Eye (tissue), 1 donor: ENCODE measurements at places on chromosomes 1 and 21.
A peak's percentile ranks its signal among the peaks of the same experiment; 100 is the strongest.

DNA sequence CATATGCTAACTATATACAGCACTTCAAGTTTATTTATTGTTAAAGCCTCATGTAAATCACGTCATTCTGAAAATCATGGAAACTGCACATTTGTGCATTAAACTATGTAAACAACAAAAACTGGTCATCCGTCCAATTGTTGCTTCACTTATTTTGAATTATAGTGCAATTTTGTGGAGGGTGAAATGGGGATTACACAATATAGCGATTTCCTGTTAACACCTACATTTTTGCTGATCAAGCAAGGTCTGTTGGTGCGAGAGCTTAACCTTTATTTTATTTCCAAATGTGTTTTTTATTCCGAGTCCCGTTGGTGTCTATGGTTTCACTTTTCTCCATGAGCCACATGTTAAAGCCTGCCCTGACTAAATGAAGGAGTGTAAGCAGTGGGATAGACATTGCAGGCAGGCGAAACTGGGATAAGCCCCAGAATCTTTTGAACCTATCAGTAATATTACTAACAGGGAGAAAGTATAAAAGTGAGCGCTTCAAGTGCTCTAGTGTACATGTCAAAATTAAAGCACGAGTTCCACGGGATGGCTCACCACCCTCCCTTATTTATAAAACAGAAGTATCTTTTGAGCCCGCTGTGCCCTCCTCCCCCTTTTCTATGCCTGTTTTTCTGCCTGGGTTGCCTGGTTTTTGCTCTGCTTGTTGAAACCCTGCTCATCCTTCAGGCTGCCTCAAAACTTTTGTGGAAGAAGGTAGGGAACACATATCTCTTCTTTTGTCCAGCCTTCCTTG lies 120.7 kb downstream of the NFIA start:
- DNase-seq: peak; percentile 51

GRCh38 chr21:39022035-39022434 lies 161.2 kb downstream of the PSMG1 start:
- DNase-seq: no peak

- DNase-seq: no peak
Measured at GRCh38 chr1:8293118-8293517, 24.8 kb upstream of the SLC45A1 start.

DNA sequence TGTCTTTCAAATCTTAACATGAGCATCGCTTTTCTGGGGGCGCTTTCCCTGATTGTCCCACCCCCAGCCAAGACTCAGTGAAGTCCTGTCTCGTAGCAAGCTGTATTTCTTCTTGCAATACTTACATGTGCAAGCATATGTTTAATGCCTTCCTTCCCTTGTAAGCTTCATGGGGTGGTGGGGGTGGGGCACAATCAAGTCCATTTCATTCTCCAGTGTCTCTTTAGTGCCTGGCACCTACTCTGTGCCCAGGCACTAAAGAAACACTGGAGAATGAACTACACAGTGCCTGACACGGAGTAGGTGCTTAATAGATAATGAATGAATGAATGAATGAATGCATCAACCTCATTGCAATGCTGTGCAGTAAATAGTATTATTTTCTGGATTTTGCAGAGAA lies 143.1 kb downstream of the PLPP3 start:
- DNase-seq: no peak

GRCh38 chr1:222424826-222425225 lies 123.1 kb downstream of the HHIPL2 start:
- DNase-seq: no peak

DNA sequence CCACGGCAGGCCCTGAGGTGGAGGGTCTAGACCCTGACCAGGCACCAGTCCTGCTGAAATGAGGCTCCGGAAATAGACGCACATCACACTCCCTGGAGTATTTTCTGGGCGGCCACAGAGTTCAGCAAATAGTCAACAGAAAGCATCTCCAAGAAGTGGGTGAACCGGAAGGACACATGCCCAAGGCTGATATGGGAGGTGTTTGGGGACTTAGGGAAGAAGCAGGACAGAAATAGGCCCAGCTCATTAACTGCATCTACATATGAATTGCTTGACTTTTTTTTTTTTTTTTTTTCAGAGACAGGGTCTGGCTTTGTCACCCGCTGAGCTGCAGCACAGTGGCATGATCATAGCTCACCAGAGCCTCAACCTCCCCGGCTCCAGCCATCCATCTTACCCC lies 36.5 kb upstream of the GPR157 start:
- no peak for DNase-seq

GRCh38 chr1:234915924-234916675 lies 212.5 kb downstream of the TOMM20 start:
- DNase-seq: no peak

DNA sequence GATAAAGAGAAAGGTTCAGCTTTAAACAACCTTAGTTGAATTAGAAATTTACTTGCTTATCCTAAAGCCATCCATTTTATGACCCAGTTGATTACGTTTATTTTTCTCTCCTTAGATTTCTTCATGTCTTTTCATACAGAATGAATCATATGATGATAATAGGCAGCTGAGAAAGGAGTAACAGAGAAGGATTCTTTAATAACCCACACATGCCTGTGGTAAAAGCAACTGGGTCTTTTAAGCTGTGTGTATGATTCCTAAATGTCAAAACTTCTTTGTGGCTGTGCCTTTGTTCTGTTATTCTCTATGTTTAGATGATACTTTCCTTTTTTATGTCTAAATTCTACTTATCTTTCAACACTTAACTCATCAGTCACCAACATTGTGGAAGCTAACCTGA lies 626.5 kb downstream of the NCAM2 start:
- no peak for DNase-seq

- DNase-seq: peak; percentile 69
Measured at GRCh38 chr1:229557913-229558414, 543 bp downstream of the ABCB10 start.

GRCh38 chr1:209375671-209376365 lies 207.7 kb upstream of the CAMK1G start:
- DNase-seq: no peak

DNA sequence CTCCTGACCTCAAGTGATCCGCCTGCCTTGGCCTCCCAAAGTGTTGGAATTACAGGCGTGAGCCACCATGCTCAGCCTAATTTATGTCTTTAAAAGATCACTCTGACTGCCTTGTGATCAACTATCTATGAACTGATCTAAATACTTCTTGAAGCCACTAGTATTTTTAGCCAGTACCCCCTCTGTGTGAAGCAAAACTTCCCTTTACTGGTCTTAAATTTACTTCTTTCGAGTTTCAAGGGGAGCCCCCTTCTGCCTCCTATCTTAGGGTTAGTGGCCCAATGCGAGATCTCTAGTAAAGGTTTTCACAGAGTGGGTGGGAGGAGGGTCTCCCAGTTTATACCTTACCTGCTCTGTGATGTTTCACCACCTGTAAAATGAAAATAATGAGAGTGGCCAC lies 66.1 kb upstream of the RPL11 start:
- no peak for DNase-seq

GRCh38 chr1:213266983-213267772 lies 216.1 kb downstream of the RPS6KC1 start:
- DNase-seq: no peak

GRCh38 chr1:2382621-2383361 lies 8.6 kb downstream of the MORN1 start:
- DNase-seq: peak; percentile 57

DNA sequence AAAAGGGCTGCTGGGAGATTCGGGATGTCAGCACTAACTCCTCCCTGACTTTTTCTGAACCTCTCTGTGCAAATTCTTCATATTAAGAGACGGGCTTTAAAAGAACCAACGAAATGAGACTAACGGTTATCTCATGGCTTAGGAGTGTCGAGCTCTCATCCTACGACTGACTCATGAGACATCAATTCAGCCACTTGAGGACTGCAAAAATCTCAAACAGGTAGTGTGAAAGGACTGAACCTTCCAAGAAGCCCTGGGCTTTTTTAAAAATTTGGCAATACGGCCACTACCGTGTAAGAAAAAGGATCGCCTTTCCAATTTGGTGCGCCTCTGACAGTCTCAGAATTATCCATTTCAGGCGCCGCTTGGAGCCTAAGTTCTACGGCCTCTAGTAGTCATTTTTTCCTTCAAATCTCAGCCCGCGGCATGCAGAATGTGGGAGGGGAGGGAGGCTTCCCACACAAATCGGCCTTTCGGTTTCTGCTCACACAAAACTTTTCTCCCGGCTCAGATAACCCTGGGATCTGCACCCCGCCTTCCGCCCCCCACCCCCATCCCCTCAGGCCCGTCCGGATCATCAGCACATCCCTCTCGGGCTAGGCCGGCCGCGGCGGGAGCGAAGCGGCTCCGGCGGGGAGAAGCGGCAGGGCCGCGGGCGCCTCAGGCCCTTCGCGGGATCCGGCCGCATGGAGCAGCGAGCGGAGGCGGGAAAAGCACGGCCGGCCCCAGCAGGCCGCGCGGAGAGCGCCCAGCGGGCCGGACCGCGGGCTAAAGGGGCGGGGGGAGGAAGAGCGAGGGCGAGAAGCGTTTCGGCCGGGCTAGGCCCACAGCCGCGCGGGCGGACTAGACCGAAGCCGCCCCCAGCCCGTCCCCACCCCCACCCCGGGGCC lies 618 bp downstream of the HNRNPR start:
- peak; percentile 75 for DNase-seq

DNA sequence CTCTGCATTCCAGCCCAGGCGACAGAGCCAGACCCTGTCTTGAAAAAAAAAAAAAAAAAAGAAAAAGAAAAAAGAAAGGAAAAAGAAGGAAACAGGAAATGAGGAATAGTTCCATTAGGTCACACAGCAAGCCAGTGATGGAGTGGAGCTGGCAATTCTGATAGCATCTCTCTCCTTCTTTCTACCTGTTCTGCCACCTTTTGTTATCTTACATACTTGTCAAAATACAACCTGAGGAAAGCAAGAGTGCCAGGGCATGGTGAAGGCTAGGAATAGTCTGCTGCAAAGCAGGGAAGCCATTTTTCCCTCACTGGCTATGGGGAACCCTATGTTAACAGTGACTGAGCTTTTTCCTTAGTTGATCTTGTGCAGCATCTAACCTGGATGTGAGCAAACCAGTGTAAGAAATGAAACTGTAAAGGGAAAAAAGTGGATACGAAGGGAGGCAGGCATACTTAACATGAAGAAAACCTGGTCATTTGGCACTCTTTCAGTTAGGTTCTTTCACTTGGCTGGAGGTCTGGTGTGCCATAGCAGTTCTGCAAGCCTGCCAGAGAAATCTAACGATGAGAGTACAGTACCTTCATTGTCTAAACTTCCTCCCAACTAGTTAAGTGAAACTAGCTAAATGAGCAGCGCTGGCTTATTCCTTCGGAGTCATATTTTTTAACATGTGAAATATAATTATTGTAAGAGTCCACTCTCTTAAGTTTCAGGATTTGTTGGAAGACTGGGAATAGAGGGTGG lies 17.9 kb upstream of the THEM5 start:
- DNase-seq: no peak

DNA sequence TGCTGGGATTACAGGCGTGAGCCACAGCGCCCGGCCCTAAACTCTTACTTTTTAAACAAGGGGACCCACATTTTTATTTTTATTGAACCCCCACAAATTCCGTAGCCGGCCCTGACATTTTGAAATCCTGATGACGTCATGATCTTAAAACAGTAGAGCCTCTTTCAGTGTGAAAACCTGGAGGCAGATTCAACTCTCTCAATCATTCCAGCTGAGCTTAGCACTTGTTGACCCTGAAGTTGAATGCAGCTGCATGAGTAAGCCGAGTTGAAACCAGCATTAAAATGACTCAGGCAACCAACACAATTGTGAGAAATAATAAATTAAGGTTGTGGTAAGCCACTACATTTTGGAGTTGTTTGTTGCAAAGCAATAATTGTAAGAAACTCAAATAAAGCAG lies 93.9 kb upstream of the ADGRL4 start:
- no peak for DNase-seq

GRCh38 chr1:81899214-81899821 lies 98.6 kb downstream of the ADGRL2 start:
- no peak for DNase-seq

- DNase-seq: peak; percentile 64
Measured at GRCh38 chr1:115330480-115331013, 7.5 kb downstream of the NGF start.

GRCh38 chr1:94237291-94238226 lies at the start of gene ARHGAP29:
ARHGAP29 (minus strand) TSS chr1:94237584; CDS start chr1:94231611, 5,973 bp downstream.
- DNase-seq: peak; percentile 93

GRCh38 chr1:229759037-229759435 lies 133.0 kb downstream of the URB2 start:
- peak; percentile 35 for DNase-seq

DNA sequence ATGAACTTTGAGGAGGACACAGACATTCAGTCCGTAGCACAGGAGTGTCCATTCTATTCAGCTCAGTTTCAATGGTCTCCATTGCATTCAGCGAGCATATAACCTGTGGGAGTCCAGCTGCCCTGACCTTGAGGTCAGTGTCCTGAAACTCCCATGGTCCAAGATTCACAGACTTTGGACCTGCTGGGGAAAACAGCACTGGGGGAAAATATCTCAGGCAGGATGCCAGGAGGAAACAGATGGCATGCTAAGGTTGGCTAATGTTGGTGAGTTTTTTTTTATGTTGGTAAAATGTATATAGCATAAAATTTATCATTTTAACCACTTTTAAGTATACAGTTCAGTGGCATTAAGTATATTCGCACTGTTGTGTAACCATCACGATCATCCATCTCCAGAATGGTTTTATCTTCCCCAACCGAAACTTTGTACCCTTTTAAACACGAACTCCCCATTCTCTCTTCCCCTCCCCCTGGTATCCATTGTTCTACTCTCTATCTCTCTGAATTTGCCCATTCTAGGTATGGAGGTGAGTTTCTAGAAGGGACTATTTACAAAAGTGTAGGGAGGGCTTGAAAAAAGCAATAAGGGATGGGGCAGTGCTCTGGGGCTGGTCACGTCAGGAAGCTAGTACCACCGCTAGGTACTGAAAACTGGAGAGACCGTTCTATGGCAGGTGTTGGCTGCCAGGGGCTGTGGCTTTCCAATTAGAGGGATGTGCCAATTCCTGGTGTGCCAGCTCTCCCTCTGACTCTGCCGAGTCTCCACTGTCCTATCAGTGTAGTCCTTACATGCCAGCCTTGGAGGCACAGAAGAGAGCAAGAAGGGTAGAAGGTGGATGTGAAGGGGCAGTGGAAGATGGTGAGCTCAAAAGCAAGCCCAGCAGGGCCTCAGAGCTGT lies 85.3 kb downstream of the FOXD2 start:
- no peak for DNase-seq

DNA sequence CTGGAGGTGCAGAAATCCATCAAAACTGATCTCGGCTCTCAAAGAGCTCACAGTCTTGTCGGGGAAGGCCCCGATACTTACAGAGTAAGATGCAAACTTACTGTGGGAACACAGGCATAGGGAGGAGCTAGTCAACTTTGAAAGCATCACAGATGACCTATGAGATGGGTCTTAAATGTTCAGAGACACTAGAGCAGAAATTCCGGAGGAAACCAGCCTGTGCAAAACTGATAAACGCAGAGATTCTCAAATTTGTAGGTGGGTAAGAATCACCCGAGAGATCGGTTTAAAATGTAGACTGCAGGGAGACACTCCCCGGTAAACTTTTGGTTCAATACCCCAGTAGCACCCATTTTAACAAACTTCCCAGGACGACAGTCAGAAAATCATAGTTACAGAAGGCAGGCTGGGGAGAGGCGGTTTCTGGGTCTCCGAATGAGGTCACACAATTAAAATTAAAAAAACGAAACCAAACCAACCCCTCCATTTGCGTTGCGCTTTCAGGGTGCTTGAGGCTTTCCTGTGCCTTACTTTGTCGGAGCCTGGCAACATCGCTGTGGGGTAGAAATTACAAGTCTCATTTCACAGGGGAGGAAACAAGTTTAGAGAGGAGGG lies 755 bp upstream of the THRAP3 start:
- DNase-seq: no peak

GRCh38 chr1:3021801-3022401 lies 634 bp downstream of the ACTRT2 start:
- no peak for DNase-seq
